ENCODE measurements at places on chromosomes 1 and 21.

- peak; percentile 26 for DNase-seq
Measured at GRCh38 chr1:185661971-185662370, 72.2 kb upstream of the HMCN1 start.

GRCh38 chr1:205579711-205580110 lies 52.1 kb downstream of the ELK4 start:
- DNase-seq, result no peak

DNA sequence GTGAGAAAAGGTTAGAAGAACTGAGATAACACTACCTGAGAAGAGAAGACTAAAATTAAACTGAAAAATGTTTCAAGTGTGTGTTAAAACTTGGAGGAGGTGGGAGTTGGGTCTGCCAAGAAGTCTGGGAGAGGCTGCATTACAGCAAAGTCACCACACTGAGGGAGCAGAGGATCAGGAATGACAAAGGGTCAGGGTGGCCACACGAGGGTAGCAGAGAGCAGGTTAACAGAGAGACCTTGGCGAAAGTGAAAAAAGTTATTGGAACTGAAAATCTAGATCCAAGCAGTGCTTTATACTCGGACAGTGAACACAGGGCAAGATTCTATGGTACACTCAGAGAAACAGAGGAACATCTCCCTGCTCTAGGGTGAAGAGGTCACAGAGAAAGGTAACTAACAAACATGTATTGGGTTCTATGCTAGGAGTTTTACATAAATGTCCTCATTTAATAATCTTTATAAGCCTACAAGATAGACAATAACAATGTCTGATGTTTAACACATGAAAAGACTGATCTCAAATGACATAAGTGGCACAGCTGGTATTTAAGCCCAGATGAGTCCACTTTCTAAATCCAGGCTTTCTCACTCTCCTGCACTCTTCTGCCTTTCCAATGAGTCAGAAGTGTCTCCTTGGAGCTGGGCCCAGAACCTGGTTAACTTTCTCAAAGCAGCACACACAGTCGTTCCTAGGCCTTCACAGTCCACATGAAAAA lies 10.3 kb upstream of the CADM3 start:
- peak; percentile 62 for DNase-seq

DNA sequence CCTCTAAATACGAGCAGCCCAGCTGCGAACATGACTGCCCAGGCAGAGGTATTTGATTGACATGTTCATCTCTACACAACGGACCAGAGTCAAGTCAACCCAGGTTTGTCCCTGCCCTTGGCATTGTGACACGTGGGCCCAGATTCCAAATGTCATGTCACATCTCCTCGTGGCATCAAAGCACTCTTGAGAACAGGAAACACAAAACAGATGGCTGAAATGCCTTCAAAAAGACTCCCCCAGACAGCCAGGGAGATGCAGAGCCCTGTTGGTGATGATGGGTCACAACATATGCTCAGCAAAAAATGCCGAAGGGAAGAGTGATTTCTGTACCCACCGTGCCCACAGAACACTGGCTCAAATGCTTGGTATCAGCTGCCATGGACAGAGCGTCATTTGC lies 337.8 kb upstream of the DAB1 start:
- DNase-seq, result no peak

DNA sequence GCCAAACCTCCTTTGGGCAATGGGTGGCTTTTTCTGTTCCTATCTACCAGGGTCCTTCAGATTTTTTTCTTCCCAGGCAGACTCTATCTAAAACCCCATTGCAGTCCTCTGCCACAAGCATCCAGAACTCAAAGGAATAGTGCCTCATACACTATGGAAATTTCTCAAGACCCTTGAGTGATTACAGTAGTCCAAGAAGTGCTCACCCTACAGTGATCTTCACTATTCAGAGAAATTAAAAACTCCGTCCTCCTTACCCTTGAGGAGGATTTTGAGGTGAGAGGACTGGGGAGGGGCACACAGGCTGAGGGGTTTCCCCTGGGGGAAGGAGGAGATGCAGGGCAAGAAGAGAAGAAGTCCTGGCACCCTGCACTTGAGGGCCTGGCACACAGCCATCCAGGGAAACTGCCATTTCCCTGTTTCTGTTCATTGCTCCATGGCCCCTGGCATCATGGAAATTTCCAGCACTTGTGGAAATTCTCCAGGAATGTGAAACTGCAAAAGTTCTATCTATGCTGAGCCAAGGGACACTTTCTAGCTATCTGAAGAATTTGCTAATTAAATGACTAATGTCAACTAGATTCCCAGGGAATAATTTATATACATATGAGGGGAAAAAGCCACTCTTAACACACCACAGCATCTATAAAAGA lies 102.5 kb upstream of the ATP1B1 start:
- no peak for DNase-seq

- DNase-seq, result peak; percentile 96
Measured at GRCh38 chr21:29271927-29272333, 26.8 kb upstream of the BACH1 start.

DNA sequence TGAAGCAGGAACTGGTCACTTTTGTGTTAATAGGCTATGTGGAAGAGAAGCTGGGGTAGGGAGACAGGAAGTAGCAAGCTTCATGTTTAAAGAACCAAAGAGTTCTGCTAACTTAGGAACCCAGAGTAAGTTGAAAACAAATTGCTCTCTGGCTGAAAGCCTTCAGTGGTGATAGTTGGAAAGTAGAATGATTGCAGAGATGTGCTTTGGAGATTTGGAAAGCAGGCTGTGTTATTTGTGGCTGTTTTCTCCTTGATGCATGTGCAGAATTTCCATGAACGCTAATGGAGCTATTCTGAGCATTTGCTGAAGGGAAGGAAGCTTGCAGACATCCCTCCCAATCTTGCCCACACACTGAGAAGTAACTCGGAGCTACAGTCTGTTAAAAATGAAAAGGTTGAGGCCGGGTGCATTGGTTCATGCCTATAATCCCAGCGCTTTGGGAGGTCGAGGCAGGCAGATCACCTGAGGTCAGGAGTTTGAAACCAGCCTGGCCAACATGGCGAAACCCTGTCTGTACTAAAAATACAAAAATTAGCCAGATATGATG lies 45.7 kb downstream of the TCEANC2 start:
- no peak for DNase-seq

- no peak for DNase-seq
Measured at GRCh38 chr1:98458511-98459485, 202.7 kb upstream of the SNX7 start.

DNA sequence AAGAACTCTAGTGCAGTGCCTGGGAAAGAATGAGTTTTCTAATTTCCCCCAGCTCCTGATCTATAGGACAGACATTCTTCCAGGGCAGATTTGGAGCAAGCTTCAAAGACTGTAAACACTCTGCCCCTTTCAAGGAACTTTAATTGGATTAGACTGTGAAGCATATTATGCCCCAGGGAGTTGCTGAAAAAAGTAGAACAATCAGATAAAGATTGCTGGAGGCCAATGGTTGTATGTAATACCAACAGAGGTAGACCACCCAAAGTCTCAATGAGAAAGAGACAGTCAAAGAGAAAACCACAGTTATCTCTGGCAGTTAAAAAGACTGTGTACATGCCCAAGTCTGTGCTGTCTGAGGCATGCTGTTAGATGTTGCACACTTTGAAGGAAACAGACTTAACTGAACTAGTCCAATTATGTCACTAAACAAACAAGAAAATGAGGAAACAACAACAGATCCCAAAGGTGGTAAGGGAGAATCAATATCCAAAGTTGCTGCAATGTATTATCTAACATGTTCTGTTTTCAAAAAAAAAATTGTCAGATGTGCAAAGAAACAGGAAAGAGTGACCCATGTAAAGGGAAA lies 24.4 kb downstream of the C4BPA start:
- DNase-seq, result no peak

GRCh38 chr21:21137986-21138385 lies 139.8 kb downstream of the NCAM2 start:
- no peak for DNase-seq

DNA sequence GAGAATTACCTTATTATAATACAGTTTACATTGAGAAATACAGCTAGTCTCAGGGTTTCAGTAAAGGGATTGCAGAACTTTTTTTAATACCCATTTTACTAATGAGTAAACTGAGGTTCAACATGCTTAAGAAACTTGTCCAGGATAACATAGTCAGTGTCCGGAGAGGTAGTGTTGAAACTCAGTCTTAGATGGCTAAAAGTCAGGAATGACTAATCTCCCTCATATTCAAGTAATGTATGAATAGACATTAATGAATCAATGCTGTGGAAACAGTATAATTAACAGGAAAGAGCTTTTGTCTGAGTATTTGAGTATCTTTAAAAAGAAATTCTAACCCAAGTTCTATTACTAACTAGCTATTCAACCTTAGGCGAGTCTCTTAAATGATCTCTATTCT lies 397.6 kb downstream of the PLA2G4A start:
- DNase-seq, result no peak

- DNase-seq, result no peak
Measured at GRCh38 chr1:109578947-109579443, 30.6 kb downstream of the GNAI3 start.

DNA sequence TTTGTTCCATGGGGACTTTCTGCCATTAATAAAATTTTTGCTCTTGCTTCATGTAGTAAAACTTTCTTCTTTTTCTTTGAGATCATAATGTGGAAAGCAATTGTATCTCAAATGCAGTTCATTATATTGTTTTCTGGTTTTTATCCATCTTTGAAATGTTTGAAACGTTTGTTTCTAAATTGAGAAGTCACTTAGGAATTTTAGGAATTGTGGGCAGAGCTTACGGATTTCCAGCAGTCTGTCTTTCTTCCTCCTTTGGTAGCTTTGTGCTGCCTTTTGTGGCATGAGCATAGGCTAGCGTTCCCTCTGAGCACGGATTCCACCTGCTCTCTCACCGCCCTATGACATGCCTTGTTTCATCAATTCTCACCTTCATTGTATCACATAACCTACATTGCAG lies 2.9 kb upstream of the ST6GALNAC5 start:
- DNase-seq, result no peak

- no peak for DNase-seq
Measured at GRCh38 chr21:14522736-14523135, 23.4 kb downstream of the SAMSN1 start.

GRCh38 chr1:168146626-168147025 lies 9.9 kb upstream of the GPR161 start:
- no peak for DNase-seq

DNA sequence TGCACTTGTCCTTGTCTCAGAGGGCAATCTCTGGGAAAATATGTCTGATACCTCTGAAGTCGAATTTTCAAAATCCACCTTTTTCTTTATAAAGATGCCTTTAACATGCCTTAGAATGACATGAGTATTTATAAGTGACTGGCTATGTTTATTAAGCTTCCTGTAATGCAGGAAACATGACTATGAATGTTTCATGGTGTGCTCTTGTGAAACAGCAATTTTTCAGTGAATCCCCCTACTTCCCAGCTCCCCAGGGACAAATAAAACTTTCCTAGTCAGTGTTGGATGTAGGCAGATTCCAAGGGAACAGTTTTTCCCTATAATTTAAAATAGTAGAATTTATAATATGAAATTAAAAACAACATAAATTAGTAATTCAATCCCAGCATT lies 437.0 kb downstream of the LMO4 start:
- DNase-seq, result no peak

GRCh38 chr21:20023193-20023592 lies 975.0 kb upstream of the NCAM2 start:
- DNase-seq, result no peak
